CD4-positive, alpha-beta T cell treated with Interleukin-21 for 1 hour (primary cell): ENCODE measurements at places on chromosomes 2 and 18.
A peak's percentile ranks its signal among the peaks of the same experiment; 100 is the strongest.

DNA sequence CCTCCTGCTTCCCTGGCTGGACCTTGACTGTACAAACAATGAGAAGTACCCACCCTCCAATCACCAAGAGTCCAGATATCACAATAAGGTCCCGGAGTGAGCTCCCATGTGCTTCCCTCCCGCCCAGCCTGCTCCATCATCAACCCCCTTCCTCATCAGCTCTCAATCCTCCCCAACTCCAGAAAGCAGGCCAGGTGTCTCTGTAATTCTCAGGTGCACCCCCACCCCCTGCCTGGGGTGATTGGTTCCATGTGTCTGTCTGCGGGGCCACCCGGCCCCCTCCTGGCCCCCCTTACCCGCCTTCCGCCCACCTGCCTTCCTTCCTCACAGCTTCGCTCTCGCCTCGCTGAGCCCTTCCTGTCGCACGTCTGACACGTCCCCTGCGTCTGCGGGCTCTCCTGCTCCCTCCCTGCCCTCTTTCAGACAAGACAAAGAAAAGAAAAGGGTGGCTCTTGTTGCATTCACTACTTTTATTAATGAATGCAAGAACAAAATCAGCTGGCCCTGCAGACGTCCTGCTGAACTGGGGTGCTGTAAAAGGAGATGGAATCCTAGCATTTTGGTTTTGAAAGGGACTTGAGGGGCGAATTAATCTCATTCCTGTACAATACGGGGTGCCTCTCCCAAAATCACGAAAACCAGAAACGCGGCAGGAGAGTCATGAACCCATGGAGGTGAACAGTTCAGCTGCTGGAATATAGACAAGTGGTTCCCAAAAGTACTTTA is 26.5 kb upstream of the IGFBP2 start:
- no peak for DNase-seq

DNA sequence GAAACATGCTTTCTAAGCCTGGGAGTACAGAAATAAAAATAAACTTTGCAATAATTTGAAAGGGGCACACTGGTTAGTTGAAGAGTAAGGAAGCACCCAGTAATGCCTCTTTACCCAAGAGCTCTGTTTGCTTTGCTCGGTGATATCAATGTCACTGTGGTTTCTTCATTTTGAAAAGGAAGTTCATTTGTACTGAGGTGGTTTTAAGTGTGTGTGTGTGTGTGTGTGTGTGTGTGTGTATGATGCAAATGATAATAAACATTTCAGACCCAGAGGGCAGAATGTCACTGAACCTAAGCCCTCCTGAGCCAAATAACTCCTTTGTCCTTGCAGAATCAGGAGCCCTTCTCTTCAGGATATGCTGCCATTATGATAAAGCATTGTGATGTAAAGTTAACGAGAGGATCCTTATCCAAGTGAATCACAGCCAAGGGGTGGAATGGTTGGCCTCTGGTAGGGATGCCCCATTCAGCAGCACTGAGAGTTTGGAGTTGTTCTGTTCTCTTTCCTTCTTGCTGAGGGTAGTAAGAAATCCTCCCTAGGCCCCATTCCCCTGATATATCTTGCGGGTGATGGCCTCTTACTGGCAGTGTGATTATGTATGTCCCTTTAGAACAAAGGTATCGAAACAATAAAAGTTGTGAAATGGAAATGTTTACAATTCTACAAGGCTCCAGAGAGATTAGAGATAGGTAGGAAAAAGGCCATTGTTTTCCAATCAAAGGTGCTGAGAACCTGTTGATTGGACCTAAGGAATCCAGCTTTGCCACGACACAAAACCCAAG is 7.6 kb downstream of the ITGA6 start:
- DNase-seq = peak; percentile 83

DNA sequence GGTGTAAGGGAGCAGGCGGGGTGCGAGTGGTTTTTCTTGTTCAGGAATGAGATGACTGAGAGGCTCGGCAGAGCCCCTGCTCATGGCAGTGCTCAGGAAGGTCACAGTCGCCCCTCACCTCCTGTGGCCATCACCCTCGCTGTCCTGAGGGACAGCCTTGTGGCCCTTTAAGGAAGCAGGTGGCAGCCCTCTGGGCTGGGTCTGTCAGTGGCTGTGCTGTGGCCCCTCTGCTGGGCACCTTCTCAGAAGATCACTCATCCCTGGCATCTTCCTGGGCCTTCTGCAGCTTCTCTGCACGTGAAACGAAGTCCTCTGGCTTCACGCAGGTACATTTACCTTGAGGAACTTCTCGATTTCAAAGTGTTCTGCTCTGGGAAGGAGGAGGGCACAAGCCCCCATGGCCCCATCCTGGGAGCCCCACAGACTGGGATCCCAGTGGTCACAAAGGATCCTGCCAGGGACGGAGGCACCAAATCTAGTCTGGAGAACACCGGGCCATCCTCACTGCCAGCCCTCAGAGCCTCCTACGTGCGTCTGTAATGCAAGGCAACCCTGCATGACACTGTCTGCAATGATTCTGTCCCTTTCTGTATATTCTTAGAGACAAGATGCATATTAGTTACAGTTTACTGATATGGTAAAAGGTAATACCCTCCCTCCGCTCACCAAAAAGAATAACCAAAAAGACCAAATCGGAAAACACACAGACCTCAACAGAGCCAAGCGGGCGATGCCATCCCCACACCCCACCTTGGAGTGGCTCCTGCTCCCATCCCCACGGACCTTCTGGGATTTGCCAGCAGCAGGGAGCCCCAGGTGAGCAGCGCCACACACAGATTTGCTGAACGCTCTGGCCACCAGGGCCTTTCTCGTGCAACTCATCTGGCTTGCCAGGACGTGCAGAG is 25.9 kb upstream of the FAHD2A start:
- DNase-seq = no peak

DNA sequence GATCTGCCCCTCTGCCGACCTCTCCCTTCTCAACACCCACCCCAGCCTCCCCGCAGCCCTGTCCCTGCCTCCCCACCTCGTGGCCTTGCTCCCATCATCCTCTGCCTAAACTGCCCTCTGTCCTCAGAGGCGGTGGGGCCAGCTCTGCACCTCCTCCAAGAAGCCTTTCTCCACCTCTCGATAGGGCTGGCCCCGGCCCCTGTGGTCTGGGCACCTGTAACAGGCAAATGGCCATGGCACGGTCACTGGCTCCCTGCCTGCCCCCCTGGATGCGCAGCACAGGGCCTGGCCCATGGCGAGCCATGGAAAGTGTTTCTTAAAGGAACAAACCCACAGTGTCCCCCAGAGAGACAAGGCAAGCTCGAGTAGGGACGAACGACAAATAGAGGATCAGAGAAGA is 42.0 kb downstream of the MYO7B start:
- DNase-seq = no peak
